ENCODE measurements at places on chromosomes 5 and 9. TPM values are rescaled to one million over a fixed set of nuclear protein-coding genes. Genes with fewer than 3 reads are reported as not detected.

ITGA2 gene
- 2.0 TPM for total RNA-seq

- no peak for DNase-seq
Measured at GRCh38 chr9:31674264-31674663, 710.2 kb upstream of the ACO1 start.

REEP2 gene
- total RNA-seq: 4.0 TPM

DNA sequence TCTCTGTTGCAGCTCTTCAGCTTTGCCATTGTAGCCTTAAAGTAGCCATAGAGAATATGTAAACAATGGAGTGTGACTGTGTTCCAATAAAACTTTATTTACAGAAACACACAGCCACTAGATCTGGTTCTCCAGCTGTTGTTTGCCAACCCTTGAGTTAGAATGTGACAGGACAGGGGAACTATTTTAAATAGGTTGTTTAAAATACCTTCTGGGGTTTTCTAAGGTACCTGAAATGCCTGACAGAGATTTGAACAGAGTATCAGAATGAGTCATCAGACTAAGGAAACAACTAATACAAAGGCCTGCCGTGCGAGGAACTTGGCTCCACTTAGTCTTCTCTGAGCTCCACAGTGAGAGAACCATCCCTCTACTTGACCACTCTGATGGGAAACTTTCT lies 85.4 kb downstream of the HSD17B4 start:
- DNase-seq: no peak

- no peak for DNase-seq
Measured at GRCh38 chr9:120705174-120705573, 9.1 kb downstream of the MEGF9 start.

DNA sequence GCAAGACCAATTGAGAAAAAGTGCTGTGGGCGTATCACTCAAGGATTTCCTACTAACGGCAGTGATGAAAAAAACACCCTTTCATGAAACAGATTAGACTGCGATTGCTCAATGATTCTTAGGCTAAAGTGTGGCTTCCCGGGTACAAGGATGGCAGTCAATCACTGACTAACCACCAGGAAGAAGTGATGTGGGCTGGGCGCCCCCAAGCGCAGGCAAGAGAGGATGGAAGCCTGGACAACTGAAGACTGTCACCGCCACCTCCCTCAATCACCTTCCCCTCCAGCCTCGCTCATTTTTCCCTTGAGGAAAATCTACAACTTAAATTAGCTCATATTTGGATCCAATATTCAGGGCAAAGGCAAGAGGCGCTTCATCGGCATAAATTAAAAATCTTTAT lies 707.2 kb downstream of the MTRR start:
- no peak for DNase-seq

DNA sequence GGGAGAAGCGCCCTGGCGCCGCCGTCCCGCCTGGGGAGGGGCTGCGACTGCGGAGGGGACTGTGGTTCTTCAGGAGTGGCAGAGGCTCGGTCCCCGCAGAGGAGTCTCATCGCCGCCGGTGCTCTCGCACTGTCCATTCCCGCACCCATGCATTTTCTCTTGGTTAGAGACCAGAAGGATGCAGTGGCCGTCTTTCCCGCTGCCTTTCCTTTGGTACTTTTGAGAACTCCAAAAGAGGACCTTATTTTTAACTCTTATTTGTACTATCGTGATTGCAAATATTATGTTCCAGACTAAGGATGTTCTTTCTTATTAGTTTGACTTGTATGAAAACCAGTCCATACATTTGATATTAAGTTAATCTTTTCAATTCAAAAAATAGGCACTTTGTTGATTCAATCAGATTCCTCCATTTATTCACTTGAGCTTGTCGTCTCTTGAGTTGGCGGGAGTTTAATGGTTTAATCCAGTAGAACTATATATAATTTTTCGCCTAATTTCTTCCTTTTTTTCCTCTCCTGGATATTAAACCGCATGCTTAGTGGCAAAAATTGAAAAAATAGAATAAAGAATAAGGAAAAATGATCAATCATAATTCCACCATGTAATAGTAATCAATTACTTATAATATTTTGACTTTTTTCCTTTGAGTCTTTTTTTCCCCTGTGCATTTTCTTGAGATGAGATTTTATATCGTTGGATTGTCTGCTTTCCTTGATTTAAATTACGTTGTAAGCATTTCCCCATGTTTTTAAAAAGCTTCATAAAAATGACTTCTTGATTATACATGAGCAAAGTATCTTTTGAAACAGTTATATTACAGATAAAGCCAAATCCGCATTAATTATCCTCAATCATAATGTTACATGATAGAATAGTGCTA lies 861 bp downstream of the ZFYVE16 start:
- no peak for DNase-seq

DNA sequence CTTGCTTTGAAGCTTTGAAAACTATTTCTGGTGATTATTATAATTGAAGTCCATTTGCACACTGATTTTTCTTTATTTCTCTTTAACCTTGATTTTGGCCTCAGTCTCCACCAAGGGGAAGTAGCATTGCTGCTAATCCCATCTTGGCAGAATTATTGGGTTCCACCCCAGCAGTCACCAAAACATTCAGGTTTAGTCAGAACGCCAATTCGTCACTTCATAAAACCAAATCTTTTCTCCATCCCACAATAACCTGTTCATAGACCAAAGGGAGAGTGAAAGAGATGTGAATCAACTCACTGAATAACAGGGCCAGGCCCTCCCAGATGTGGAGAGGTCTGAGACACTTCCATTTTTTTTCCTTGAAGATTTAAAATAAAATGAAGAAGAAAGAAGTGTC lies 95.1 kb upstream of the VCAN start:
- DNase-seq: no peak

LYRM7 gene
- 28.5 TPM for total RNA-seq

- no peak for DNase-seq
Measured at GRCh38 chr5:78003450-78003849, 227.3 kb upstream of the TBCA start.

HK3 gene
- not detected for total RNA-seq

DNA sequence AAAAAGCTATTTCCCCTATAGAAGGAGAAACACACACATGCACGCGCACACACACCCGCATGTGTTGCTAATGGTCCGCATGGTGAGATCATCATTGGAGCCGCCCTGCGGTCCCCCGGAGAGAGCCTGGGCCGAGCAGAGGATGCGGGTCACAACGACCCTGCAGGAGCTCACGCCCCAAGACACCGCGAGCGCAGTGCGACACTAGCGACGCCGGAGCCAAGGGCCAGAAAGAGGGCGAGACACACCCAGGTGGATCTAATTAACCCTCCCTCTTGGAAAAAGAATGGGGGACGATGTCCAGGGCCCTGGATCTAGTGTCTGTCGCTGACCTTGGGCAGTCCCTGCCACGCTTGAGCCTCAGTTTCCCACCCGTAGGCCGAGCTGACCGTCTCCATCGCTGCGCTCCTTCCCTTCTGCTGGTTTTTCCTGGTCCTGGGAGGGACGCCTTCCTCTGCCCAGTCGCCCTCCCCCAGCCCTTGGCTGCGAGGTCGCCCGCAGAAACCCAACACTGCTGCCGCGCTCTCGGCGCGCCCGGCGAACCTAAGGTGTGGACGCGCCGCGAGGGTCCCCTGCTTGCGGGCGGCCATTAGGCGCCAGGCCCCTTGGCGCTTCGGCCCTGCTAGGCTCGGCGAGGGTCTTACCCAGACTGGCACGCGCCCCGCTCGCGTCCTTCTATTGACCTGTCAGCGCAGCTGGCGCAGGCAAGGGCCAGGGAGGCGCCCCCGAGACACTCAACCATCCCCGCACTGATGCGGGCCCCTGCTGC lies 47.5 kb upstream of the RNF20 start:
- no peak for DNase-seq

DNA sequence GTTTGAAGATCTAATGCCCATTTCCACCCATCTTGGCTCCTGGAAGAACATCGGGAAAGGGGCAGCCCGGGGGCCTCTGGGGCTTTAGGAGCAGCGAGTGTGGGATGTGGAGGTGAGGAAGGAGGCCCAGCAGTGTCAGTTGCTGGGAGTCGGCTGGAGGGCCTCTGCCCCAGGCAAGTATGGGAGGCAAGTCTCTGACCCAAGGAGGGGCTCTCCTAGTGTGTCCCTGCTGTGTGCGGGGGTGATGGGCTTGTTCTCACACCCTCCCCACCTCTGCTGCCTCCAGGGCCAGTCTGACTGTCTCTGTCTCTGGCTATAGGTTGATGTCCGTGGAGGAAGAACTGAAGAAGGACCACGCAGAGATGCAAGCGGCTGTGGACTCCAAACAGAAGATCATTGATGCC lies 129.7 kb downstream of the DAB2IP start:
- DNase-seq: no peak

GAPT gene
- total RNA-seq: 0.22 TPM

FRRS1L gene
- not detected for total RNA-seq

GRCh38 chr5:163569284-163569683 lies 63.9 kb downstream of the MAT2B start:
- no peak for DNase-seq

NIPAL4 gene
- 0.64 TPM for total RNA-seq

PRELID1 gene
- total RNA-seq: 315 TPM

GRCh38 chr5:17891881-17892280 lies 257.6 kb downstream of the TAF11L14 start:
- DNase-seq: no peak

GRCh38 chr5:77172713-77173328 lies 37.7 kb upstream of the PDE8B start:
- no peak for DNase-seq

ZCCHC7 gene
- 35.4 TPM for total RNA-seq

- no peak for DNase-seq
Measured at GRCh38 chr9:89532944-89533343, 35.0 kb upstream of the SEMA4D start.

GRCh38 chr9:97578846-97579245 lies 54.3 kb downstream of the TSTD2 start:
- no peak for DNase-seq

DNA sequence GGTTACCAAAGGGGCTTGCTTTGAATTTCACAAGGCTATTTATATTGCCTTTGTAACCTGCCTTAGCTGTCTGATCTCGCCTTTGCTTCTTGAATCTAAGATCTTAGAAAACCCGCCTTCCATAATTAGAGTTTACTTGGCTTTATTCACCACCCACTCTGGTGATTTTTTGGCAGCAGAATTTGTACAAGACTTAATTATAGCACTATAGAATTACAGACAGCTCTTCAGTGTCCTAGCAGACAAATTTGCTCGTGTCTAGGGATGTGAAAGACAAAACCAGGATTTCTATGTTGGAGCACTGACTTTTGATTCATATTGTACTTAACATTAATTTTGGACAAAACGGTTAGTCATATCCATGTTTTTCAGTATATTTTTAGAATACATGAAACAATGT lies 306.6 kb downstream of the ADGRV1 start:
- DNase-seq: no peak

ANKRD31 gene
- total RNA-seq: 0.76 TPM

DNA sequence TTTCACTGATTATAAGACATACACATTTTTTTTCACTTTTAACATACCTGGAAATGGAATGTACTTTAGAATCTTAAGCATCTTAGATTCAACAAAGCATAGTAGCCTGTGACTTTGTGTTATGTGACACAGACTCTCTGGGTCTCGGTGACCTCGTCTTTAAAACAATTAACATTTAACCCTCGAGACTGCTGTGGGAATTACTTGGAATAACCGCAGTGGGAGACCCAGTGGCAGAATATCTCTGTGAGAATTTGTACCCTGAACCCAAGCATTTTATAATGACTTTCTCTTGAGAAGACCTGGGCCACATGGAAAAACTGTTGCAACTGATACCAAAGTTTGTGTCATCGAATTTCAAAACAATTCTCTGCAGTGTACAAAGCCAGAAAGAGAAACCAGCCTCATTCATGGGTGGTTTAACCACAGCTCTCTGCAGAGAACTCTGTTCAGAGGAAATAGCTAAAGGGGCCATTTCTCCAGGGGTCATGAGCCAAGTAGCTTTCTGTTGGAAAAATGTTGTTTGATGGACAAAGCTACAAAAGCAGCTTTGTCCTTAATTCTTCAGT lies 10.0 kb upstream of the RETREG1 start:
- DNase-seq: peak; percentile 47

DNA sequence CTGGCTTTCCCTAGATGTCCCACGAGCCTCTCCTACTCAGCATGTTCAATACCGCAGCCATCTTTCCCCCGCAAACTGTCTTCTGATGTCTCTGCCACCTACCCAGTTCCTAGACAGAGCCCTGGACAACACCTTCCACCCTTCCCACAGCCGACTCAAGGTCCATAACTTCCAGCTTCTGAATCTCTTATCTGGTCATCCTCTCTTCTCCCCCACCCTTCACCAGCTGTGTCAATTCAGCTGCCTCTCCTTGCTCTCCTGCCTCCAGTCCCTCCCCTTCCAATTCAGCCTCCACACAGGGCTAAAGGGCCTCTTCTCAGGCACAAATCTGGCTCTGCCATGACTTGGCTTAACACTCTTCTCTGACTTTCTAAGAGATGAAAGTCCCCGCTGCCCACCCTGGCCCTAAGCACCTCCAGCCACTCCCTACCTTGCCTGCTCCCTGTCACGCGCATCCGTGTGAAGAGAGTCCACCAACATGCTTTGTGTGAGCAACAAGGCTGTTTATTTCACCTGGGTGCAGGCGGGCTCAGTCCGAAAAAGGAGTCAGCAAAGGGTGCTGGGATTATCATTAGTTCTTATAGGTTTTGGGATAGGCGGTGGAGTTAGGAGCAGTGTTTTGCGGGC lies 25.2 kb downstream of the AQP7 start:
- no peak for DNase-seq

DNA sequence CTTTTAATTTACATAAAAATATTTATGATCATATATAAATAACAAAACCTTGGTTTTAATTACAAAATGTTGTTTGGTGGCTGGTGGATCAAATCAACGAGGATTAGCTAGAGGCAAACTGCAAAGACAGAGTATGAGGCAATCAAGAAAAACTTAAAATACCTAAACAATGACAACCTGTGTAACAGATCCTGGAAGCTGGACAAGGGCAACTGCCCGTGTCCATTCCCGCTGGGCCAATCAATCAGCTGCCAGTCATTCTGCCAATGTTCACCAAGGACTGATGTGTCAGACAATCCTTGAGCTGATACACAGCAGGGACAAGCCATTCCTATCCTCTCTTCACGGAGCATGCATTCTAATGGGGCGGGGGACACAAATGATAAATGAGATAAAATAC lies 3.2 kb upstream of the TENT4A start:
- DNase-seq: no peak

GRCh38 chr9:90333226-90333625 lies 309.4 kb downstream of the DIRAS2 start:
- DNase-seq: no peak

GRCh38 chr5:149113669-149114068 lies 27.6 kb upstream of the ABLIM3 start:
- no peak for DNase-seq

- DNase-seq: no peak
Measured at GRCh38 chr5:26691486-26691885, 346.9 kb downstream of the CDH9 start.

DNA sequence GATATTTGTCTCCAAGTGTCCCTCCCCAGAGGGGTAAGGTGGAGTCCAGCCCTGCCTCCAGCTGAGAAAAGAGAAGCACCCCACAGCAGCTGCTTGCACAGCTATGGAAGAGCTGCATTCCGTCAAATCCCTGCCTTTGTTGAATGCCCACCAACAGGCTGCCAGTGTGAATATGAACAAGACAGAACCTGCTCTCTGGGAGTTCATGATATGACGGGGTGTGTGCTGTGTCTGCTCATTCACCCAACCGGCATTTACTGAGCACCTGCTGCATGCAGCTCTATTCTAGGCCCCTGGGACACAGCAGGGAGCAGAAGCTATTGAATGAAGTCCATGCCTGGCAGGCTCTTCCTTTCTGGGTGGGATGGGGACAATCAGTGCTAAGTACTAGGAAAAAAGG lies 238.8 kb downstream of the GADD45G start:
- DNase-seq: no peak
